ENCODE measurements at places on chromosomes 7 and 10. TPM values are rescaled to one million over a fixed set of nuclear protein-coding genes. Genes with fewer than 3 reads are reported as not detected.

Gene MEOX2
- 8.4 TPM for total RNA-seq

Gene CNPY1
- not detected for total RNA-seq

Gene UBE2D1
- total RNA-seq: 28.0 TPM

Gene INPP5A
- 116 TPM for total RNA-seq

Gene IFIT3
- total RNA-seq: 14.9 TPM

Gene COL26A1
- total RNA-seq: not detected

Gene SLC16A9
- 4.3 TPM for total RNA-seq

Gene FAM13C
- 5.3 TPM for total RNA-seq

Gene GHRHR
- not detected for total RNA-seq

Gene KCND2
- 0.18 TPM for total RNA-seq

Gene CPN1
- not detected for total RNA-seq

Gene TMEM168
- 17.8 TPM for total RNA-seq

Gene PPP1R17
- total RNA-seq: not detected

Gene ELN
- 126 TPM for total RNA-seq

Gene LRGUK
- total RNA-seq: 0.06 TPM

Gene CACNA2D1
- total RNA-seq: 50.2 TPM

Gene ZNF804B
- 0.48 TPM for total RNA-seq

Gene PRKCQ
- 0.17 TPM for total RNA-seq

Gene GPER1
- 4.8 TPM for total RNA-seq

Gene HTR5A
- total RNA-seq: not detected

Gene TWIST1
- 4.4 TPM for total RNA-seq

Gene OR2A42
- total RNA-seq: not detected

Gene PAPOLB
- 0.29 TPM for total RNA-seq

Gene ZNF736
- 7.4 TPM for total RNA-seq

Gene ZPBP
- total RNA-seq: not detected

Gene GLRX3
- total RNA-seq: 58.9 TPM

Gene MICALL2
- total RNA-seq: 18.7 TPM

Gene UTF1
- total RNA-seq: not detected

Gene TMEM176B
- 344 TPM for total RNA-seq

Gene FKBP6
- not detected for total RNA-seq

Gene C10orf67
- total RNA-seq: 0.48 TPM

Gene RBP3
- not detected for total RNA-seq

Gene FAM25G
- total RNA-seq: not detected

Gene WNT8B
- total RNA-seq: not detected

Gene PDE1C
- 94.4 TPM for total RNA-seq

Gene ALOX5
- total RNA-seq: 12.9 TPM

Gene EGFR
- total RNA-seq: 21.8 TPM

Gene SEMA3C
- total RNA-seq: 40.0 TPM

Gene PLPP4
- total RNA-seq: not detected

Gene DNAJC12
- total RNA-seq: 3.3 TPM

Gene PIP
- not detected for total RNA-seq

Gene OPN1SW
- not detected for total RNA-seq

Gene C10orf71
- total RNA-seq: 29.3 TPM

Gene TMEM176A
- 99.0 TPM for total RNA-seq

Gene MUC3A
- total RNA-seq: 0.18 TPM

Gene HKDC1
- total RNA-seq: not detected

Gene CYP26C1
- not detected for total RNA-seq

Gene CPXM2
- 6.7 TPM for total RNA-seq
